ENCODE measurements at places on chromosomes 2 and 18.
A peak's percentile ranks its signal among the peaks of the same experiment; 100 is the strongest.

GRCh38 chr2:49254401-49254800, 100.1 kb upstream of the FSHR start:
- DNase-seq, result no peak

- DNase-seq, result no peak
Observed at GRCh38 chr2:60526623-60527022, 26.8 kb downstream of the BCL11A start.

- no peak for DNase-seq
Observed at GRCh38 chr2:31580321-31581117, at the start of gene SRD5A2. Gene SRD5A2, minus strand, starts transcription at chr2:31580938. Its CDS starts 38 bp downstream, at chr2:31580900.

DNA sequence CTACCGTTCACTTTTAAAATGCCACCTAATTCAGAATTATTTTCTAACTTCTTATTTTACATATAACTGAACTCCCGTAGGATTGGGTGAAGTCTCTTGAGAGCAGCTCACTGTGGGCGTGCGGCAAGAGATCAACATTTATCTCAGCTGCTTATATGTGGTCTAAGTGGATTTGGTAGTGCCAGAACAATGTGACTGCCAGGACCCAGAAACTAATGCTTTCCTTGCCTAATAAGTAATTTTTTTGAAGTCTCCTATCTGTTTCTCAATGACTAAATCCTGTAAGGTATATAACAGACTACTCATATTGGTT, 11.2 kb upstream of the NFE2L2 start:
- no peak for DNase-seq

DNA sequence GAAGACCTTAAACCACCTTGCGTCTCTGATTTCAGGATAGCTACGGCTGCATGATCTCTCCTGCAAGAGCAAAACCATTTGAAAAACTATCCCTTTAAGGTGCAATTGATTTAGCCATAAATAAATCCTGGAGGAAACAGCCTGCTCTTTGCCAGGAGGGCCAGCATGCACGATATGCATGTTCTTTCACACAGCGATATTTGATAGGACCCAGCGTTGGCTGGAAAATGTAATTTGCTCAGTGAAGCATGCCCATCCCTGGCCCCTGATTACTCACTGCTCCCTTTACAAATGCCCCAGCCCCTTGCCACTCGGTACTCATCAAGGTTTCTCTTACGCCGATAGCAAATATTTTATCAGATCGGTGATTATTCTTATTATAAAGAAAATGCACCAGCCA, 315.4 kb downstream of the CDH2 start:
- no peak for DNase-seq

- peak; percentile 57 for DNase-seq
Observed at GRCh38 chr2:34096562-34097171, 497.6 kb upstream of the FAM98A start.

- DNase-seq, result no peak
Observed at GRCh38 chr18:52766002-52766545, 426.1 kb downstream of the DCC start.

DNA sequence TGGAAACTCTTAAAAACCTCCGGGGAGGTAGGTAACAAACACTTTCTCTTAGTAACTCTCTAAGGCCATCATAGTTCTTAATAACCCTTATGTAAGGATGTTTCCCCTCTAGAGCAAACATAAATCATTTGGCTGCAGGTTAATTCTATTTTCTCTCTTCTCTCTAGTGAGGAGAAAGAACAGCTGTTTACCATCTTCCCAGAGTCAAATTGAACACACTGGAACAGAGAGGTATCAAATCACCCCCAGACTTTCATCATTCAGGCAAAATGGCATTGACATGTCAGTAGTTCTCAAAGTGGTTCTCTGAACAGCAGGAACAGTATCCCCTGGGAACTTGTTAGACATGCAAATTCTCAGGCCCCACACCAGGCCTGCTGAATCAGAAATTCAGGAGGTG, 240.7 kb downstream of the MEIS1 start:
- no peak for DNase-seq

DNA sequence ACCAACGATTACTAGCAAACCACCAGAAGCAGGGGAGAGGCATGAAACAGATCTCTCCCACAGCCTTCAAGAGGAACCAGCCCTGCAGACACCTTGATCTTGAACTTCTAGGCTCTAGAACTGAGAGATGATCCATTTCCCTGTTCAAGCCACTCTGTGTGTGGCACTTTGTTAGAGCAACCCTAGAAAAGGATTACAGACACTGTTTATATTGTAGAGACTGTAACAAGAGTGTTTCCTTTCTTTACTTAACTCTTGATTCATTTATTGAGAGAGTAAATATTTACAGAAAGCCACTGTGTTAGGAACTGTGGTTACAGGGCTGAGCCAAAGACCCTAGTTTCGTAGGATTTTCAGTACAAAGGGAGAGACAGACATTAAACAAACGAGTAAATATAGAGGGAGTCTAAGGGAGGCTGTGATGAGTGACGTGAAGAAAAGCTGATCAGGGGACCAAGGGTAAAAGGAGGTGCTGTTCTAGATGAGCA, 10.9 kb downstream of the CCDC68 start:
- no peak for DNase-seq

- DNase-seq, result no peak
Observed at GRCh38 chr2:25303633-25304236, 38.0 kb downstream of the DNMT3A start.

- peak; percentile 61 for DNase-seq
Observed at GRCh38 chr2:45652090-45653031, 886 bp downstream of the PRKCE start.

DNA sequence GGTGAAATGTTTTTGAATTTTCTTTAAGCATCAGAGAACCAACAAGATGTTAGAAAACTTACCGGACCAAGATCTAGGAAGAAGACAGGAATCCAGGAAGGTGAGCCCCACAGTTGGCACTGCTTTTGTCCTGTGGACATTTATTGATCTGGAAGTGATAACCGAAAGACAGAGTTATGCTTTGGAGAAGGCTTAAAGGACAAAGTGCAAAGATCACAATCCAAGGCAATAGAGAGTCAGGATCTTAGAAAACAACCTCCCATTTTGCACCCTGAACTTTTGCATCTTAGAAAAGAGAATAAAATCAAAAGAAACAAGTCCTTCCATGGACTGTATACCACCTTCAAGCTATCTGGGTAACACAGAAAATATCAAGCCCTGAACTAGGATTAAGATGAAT, 129.4 kb upstream of the SRD5A2 start:
- no peak for DNase-seq

DNA sequence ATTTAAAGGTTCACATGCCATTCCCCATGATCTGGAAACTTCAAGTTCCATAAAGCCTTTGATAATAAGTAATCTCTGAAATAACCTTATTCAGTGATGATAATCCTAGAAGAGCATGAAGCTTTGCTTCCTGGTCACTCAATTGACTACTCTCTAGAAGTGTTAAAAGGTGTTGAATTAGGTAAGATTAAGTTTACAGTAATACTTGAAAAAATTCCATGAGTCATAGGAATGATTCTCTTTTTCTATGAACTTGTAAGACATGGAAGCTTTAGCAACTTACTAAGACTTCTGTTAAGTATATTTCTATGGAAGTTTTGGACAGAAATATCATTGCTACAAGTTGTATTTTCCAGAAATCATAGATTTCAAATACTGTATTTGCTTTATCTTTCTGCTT, 100.6 kb downstream of the MYO1B start:
- DNase-seq, result peak; percentile 39

- DNase-seq, result peak; percentile 10
Observed at GRCh38 chr2:14423145-14423906, 209.2 kb upstream of the LRATD1 start.

DNA sequence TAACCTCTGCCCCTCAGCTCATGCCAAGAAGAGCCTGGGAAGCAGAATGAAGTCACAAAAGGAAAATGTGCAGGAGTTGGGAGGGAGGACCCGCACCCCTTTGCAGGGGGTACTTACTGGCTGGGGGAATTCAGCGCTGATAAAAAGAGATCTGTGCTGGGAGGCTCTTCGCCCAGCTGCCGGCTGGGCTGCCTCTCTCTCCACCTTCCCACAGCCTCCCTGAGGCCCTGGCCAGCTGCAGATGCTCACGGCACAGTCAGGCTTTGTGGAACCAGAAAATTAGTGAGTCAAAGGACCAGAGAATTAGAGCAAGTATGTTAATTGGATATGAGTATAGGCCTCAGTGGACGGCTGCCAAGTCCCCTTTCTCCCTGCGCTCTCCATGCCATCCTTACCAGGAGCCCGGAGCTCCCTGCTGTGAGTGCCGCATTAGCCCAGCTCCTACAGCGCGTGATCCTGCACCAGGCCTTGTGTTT, 181.7 kb upstream of the SH3BP4 start:
- DNase-seq, result peak; percentile 53

DNA sequence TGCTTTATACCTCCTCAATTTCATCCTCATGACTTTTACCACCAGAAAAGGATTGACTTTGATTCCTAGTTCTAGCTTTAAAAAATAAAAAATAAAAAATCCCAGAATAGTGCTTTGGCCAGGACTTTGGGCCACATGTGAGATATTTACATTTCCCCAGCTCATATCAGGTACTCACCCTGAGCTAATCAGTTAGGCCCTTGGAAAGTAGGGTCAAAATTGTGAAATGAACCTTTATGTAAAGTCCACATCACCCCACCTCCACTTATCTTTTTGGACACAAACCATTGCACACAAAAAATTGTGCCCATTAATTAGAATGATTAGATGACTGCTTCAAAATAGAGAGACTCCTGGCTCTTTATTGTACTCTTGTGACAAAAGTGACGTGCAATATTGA, 17.2 kb downstream of the ME2 start:
- DNase-seq, result no peak

DNA sequence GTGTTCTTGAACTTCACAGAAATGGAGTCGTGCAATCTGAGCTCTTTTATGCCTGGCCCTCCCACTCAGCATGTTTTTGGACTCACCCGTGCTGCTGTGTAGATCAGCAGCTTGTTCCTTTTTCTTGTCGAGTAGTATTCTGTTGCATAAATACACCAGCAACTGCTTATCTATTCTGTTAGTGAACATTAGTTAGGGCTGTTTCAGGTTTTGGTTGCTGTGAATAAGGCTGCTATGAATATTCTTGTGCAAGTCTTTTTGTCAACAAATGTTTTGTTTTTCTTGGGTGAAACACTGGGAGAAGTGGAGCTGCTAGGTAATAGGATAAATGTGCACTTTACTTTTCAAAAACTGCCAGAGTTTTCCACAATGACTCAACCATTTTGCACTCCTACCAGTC, 15.3 kb upstream of the CIDEA start:
- DNase-seq, result peak; percentile 36

DNA sequence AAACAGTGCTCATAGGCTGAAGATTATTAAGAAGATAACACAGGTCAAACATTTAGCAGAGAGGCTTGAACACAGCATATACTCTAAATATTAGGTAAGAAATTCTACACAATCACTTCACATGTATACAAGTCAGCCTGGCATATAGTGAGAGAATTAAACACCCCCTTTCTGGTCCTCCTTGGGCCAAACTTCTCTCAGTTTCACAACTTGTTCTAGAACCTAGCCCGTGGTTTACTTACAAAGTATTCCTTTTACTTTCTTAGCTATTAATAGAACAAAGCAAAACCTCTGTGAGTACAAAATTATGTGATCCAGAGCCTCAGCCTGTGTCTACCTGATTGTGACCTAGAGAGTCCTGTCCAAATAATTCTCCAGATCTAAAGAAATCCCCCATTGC, 562.8 kb downstream of the TNS1 start:
- DNase-seq, result no peak

GRCh38 chr2:185757356-185757755, 18.8 kb downstream of the FSIP2 start:
- peak; percentile 7 for DNase-seq

- DNase-seq, result no peak
Observed at GRCh38 chr2:19228181-19228593, 130.2 kb downstream of the OSR1 start.

GRCh38 chr2:16625759-16626158, 39.9 kb downstream of the CYRIA start:
- no peak for DNase-seq

DNA sequence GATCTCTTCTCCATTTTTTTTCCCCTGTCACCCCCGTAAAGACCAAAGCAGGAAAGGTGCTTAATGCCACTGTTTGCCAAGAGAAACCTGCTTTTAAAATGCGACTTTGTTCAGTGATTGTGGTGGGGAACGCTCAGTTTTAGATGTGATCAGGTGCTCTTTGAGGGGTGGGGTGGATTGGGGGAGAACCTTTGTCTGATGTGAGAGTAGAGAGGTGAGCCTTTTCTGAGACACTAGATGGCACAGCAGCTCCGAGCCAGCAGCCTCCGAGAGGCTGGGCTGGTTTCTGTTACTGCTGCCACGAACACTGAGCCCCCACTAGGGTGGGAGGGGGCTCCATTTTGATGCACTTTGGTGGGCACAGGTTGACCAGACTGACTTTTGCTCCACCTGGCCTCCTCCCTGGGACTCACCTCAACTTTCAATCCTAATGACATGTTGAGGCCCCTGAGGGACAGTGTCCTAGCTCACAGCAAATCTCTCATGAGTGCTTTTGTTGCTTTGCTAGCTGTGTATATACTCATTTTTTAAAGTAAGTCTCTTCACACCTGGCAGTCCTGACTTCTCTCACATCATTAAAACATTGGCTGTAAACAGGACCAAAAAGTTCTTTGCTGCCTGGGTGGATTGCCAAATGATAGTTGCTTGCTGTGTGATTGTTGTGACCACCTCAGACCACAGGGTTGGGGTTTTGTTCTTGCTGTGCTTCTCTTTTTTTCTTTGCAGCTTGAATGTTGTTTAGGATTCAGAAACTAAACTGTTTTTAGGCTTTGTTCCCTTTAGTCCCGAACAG, 98.2 kb upstream of the MAP3K20 start:
- no peak for DNase-seq

All from fibroblast of skin of right quadriceps (primary cell).